ENCODE measurements at places on chromosomes 2 and 18.

DNA sequence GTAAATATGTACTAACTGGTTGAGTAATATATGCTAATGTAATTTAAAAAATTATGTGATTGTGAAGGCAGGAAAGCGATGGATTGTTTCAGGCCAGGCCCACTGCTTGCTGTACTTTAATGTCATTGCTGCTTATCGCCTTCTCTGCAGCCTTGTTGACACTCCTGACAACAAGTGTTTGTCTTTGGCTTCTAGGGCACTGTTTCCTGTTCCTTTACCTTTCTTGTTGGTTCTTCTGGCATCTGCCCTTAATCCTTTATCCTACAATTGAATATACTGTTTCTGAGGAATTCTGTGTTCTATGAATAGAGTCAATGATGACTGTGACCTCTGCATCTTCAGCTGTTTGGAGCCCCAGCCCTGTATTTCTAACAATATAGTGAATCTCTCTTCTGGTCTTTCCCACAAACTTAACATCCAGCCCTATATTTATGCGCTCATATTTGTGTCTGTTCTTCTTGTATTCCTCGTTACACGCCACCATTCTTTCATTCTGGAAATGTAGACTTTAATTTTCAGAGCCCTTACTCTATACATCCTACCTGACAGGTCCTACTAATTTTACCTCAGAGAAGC, 17.6 kb downstream of the ACSL3 start:
- H3K27me3 ChIP-seq = no peaks in the 10 kb centered on the region
- H3K4me1 ChIP-seq = no peaks in the 10 kb centered on the region
- no peak for DNase-seq
- H3K27ac ChIP-seq = no peak overlapping the region

DNA sequence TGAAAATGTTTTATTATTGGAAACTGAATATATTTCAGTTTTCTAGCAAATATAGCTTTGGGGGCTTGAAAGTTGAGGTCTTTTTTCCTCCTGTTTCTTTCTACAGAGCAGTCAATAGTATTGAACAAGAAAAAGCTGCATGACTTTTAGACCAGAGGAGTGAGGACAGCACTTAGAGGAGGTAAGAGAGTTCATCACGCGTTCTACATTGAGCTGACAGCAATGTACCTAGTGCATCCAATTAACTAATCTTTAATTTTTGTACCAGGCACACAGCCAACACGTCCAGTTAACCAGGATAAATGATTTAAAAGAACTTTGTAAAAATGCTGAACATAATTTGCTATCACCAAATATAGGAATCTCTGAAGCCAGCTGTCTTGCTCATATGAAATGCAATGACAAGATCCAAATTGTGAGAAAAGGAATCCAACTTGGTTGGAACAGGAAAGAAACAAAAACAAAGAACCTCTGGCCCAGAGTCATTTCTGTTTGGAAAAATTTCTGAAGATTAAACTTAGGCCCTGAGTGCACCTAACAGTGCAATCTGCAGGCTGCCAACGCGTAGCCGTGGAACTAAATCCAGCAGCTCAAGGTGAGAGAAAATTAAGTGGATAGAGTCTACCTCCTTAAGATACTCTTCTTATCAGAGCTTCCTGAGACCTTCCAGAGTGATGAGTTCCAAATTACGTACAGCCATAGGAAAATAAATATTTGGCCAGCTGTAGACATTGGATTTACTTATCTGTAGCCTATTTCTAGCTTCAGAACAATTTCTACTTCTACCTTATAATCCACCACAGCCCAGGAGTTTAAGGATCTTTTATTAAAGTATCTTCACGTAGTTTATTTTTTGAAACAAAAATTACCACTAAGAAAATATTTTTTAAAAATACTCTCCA, 20.6 kb upstream of the SPTBN1 start:
- H3K4me1 ChIP-seq = peaks cover 10% of the 10 kb centered on the region
- no peaks in the 10 kb centered on the region for H3K36me3 ChIP-seq
- no peak overlapping the region for H3K4me3 ChIP-seq

- no peak overlapping the region for H3K4me3 ChIP-seq
- H3K27ac ChIP-seq = no peak overlapping the region
- no peaks in the 10 kb centered on the region for H3K36me3 ChIP-seq
- H3K4me1 ChIP-seq = no peaks in the 10 kb centered on the region
- DNase-seq = no peak
- H3K27me3 ChIP-seq = no peaks in the 10 kb centered on the region
Observed at GRCh38 chr2:225534697-225535096, 135.2 kb downstream of the NYAP2 start.

DNA sequence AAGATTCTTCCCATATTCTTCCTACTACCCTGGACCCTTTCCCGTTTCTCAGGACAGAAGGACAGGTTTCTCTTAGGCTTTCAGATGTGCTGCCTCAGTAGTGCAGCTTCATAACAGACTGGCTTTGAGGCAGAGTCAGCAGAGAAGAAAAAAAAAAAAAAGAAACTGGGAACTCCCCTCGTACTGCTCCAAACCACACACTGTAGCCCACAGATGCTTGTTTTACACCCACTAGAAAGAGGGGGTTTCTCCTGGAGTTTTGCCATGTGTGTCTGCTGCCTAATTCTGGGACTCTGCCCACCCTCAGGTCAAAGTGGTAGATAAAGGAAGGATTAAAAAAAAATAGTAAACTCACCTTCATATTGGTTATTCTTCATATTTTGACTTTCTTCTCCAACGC, 95.9 kb downstream of the NCOA1 start:
- no peak for DNase-seq
- H3K27ac ChIP-seq = no peak overlapping the region
- H3K4me1 ChIP-seq = no peaks in the 10 kb centered on the region
- H3K4me3 ChIP-seq = no peak overlapping the region

DNA sequence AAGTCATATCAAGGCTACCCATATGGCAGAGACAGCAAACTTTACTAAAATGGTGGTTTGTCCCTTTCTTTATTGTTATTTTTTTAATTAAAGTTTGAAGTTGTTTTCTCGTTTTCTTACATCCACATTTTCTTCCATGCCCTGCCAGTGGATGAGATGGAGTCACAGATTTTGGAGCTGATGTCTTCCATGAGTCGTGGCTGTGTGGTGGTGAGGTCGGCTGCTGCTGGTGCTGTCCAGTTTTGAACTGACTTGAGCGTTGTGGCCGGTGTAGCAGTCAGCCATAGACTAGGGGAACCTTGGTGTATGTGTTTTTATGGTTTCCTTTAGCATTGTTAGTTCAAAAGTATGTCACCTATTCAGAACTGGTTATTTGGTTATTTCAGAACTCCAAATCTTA, 182.8 kb downstream of the SH3RF3 start:
- H3K27me3 ChIP-seq = no peaks in the 10 kb centered on the region
- DNase-seq = no peak

DNA sequence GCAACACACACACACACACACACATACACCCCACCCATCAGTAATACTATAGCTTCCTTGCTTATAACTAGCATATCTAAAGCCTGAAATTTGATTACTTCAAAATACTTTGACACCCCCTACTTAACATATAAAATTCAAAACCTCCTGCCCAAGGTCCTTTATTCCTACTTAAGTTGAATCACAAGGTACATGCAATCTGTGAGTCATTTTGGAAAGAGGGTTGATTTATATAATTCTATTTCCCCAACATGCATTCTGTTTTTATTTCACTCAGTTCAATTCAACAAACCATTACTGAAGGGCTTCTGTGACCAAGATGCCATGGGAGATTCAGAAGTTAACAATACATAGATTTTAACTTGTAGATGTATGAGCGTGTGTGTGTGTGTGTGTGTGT, 420.7 kb downstream of the METTL4 start:
- no peaks in the 10 kb centered on the region for H3K27me3 ChIP-seq
- no peaks in the 10 kb centered on the region for H3K36me3 ChIP-seq
- DNase-seq = no peak
- no peaks in the 10 kb centered on the region for H3K4me1 ChIP-seq
- H3K27ac ChIP-seq = no peak overlapping the region

DNA sequence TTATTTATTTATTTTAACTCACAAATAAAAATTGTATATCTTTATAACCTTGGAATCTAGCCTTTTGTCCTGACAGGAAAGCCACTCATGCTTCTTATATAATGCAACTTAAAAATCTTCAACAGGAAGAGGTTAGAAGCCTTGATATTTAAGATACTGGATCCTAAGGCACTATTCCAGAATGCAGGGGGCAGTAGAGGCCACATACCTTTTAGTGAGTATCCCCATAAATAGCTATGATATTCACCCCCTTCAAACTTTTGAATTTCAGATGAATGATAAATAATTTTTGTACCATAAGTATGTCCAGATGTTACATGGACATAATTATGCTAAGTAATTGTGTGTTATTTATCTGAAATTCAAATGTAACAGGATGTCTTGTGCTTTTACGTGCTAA, 592.7 kb upstream of the VRK2 start:
- no peaks in the 10 kb centered on the region for H3K27me3 ChIP-seq
- H3K4me3 ChIP-seq = no peak overlapping the region
- no peaks in the 10 kb centered on the region for H3K4me1 ChIP-seq
- DNase-seq = peak; percentile 7

DNA sequence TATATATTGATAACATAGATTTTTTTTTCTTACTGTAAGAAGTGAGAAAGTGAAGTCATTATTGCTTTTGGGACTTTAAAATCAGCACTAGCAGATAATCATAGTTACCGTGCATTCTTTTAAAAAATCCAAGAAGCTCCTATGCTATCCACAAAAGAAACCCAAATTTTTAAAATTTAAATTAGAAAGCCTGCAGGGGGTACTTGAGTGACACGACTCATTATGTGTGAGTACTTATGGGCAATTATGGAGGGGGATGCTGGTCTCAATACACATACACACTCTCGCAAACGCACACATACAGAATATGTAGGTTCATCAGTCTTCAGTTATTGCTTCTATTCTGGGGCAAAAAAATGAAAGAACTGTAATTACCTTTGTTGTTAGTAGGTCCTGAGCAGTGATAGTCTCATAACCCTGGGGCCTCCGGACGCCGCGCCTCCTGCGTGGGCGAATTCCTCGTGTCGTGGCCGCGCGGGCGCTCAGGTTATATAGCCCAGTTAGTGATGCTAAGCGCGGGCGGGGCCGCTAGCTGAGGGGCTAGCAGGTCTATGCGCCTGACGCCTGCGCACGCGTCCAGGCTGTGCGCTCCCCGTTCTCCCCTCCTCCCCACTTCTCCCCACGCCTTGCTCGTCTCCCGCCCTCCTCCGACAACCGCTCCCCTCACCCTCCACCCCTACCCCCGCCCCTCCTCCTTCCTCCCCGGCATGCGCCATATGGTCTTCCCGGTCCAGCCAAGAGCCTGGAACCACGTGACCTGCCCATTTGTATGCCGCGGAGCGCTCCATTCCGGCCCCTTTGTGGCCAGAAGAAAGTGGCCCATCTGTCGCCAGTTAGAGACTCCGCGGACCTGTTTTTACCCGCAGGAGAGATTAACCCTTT, at the start of gene NEUROD1:
NEUROD1 (minus strand) TSS at position 463 of the 882 bp plus-strand sequence. CDS start 1,657 bp downstream, outside the sequence.
- no peak within 1 kb of the TSS for H3K27ac ChIP-seq
- peak within 1 kb of the TSS; percentile 39 for H3K4me3 ChIP-seq
- no peaks in the 10 kb centered on the region for H3K36me3 ChIP-seq
- peaks cover 15% of the 10 kb centered on the region for H3K4me1 ChIP-seq
- DNase-seq = peak; percentile 86

Measured in neural progenitor cell (in vitro differentiated cells).